CD4-positive, alpha-beta T cell treated with Interleukin-6 for 4 hours (primary cell): ENCODE measurements at places on chromosomes 13 and 19.

- DNase-seq = no peak
These were observed 12.8 kb downstream of the F2RL3 start for GRCh38 chr19:16901491-16902175.

- DNase-seq = no peak
These were observed 46.0 kb upstream of the STK24 start for GRCh38 chr13:98622931-98623331.

DNA sequence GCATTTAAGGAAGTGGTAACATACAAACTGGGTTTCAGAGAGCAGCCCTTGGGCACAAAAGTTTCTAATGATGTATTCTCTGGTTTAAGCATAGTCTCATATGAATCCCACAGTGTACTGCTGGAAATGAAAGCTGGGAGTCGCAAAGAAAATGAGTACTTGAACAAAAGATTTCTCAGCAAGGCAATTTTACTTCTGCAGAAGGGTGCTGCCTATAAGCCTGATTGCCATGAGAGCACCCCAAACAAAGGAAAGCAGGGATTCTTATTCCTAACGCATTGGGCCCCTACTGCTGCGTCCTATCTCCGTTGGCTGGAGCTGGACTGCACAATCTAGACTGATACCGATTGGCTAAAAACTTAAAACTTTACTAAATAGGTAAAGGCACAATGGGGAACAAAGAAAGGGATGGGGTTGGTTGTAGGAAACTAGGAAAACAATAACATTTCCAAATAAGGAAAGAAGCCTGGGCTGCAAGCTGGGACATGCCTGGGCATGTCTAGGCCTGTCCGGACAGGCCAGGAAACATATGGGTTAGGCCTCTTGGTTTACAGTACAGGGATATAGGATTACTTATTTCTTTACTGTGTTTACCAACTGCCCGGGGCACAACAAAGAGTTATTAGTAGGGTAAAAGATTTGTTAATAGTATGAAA lies 27.4 kb upstream of the VN1R4 start:
- DNase-seq = no peak

- no peak for DNase-seq
These were observed 253 bp upstream of the TPTE2 start for GRCh38 chr13:19561585-19561984.

- DNase-seq = no peak
These were observed 65.0 kb upstream of the TRPC4 start for GRCh38 chr13:37934339-37935191.

DNA sequence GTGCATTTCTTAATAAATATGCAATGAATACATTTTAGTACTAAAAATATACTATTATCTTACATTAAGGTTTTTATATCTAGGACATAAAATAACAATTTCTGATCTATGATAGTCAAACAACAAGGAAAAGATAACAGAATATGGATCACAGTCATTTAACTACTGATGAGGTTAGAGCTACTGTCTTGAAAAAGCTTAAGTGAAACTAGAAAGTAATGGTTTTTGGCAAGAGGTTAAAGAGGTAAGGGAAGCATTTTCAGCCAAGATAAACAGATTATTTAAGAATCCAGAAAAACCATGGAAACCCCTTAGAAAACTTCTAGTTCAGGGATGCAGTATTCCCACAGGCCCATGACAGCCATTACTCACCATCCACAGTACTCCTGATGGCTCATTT lies 787.4 kb downstream of the DACH1 start:
- no peak for DNase-seq

GRCh38 chr19:4473763-4474513 lies 1.8 kb downstream of the HDGFL2 start:
- no peak for DNase-seq

- DNase-seq = no peak
These were observed 127.8 kb downstream of the CRYL1 start for GRCh38 chr13:20397896-20398295.

- DNase-seq = no peak
These were observed 130.4 kb downstream of the CRYL1 start for GRCh38 chr13:20395061-20395916.
